ENCODE measurements at places on chromosomes 7 and 10. TPM values are rescaled to one million over a fixed set of nuclear protein-coding genes. Genes with fewer than 3 reads are reported as not detected.

- no peak for DNase-seq
- H3K36me3 ChIP-seq, result no peaks in the 10 kb centered on the region
- no peak overlapping the region for H3K4me3 ChIP-seq
- no peaks in the 10 kb centered on the region for H3K4me1 ChIP-seq
- no peaks in the 10 kb centered on the region for H3K27me3 ChIP-seq
- no peak overlapping the region for H3K27ac ChIP-seq
Observed at GRCh38 chr10:91759581-91759986, 38.6 kb upstream of the TNKS2 start.

The INSYN2A gene
- 0.18 TPM for total RNA-seq

DNA sequence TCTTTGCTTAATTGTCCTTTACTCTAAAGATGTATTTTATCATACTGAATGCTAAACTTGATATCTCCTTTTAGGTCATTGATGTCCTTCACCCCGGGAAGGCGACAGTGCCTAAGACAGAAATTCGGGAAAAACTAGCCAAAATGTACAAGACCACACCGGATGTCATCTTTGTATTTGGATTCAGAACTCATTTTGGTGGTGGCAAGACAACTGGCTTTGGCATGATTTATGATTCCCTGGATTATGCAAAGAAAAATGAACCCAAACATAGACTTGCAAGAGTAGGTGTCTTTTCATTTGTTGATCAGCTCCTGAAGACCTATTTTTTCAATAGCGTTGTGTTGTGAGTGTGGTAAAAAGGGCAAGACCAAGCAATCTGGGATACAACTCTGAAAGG is 1.8 kb downstream of the RPS24 start:
- peaks cover 13% of the 10 kb centered on the region for H3K4me1 ChIP-seq
- H3K36me3 ChIP-seq, result no peaks in the 10 kb centered on the region
- DNase-seq, result no peak
- no peak overlapping the region for H3K4me3 ChIP-seq
- peak overlapping the region; percentile 13 for H3K27ac ChIP-seq

DNA sequence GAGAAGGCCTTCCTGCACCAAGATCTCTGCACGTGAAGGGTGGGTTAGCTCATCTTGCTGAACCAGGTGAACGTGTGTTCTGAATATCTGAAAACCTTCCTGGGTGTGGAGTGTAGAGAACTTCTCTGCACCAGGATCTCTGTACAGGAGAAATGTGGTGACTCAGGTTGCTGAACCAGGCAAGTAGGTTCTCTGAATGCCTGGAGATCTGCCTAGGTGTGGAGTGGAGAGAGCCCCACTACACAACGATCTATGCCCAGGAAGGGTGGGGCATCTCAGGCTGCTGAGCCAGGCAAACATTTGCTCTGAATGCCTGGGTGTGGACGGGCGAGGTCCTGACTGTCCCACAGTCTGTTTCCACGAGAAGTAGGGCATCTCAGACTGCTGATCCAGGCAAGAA is 1002.3 kb upstream of the KCND2 start:
- no peaks in the 10 kb centered on the region for H3K36me3 ChIP-seq
- no peak for DNase-seq
- H3K27ac ChIP-seq, result no peak overlapping the region
- no peaks in the 10 kb centered on the region for H3K4me1 ChIP-seq
- H3K27me3 ChIP-seq, result no peaks in the 10 kb centered on the region

The LIPJ gene
- total RNA-seq, result not detected

The PON3 gene
- not detected for total RNA-seq

GRCh38 chr7:102065226-102065625 is 221.4 kb upstream of the SH2B2 start:
- no peak overlapping the region for H3K27ac ChIP-seq
- no peak overlapping the region for H3K4me3 ChIP-seq
- no peaks in the 10 kb centered on the region for H3K27me3 ChIP-seq
- H3K36me3 ChIP-seq, result no peaks in the 10 kb centered on the region

The ASB10 gene
- not detected for total RNA-seq
